ENCODE measurements at places on chromosomes 12 and 14.
A peak's percentile ranks its signal among the peaks of the same experiment; 100 is the strongest.

DNA sequence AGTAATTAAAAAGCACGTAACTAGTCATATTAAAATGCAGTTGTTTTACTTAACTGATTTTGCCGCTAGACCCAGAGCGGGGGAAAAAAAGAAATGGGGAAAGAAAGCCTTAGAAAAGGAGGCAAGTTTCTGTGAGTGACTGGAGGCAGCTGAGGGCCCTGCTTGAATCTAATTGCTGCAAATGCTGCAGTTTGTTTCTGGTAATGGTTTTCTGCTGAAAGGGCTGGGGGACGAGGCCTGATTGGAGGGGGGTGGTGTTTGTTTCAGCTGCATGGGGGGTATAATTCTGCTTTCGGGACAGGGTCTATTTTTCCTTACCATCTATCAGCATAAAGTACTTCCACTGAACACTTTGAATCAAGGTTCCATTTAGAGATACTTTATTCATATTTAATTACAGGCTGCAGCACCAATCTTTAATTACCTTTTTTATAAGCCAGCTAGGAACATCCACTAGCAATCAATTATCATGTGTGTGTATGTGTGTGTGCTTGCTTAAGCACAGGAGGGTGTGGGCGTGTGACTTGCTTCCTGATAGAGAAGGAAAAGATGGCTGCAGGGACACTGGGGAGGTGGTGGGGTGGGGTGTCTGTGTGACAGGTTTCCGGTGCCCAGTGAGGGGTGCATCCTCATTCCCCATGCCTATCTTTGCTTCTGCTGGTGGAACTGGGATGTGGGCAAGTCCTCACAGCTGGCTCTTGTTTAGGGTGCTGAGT is 83.4 kb downstream of the ADCK1 start:
- no peak for DNase-seq

DNA sequence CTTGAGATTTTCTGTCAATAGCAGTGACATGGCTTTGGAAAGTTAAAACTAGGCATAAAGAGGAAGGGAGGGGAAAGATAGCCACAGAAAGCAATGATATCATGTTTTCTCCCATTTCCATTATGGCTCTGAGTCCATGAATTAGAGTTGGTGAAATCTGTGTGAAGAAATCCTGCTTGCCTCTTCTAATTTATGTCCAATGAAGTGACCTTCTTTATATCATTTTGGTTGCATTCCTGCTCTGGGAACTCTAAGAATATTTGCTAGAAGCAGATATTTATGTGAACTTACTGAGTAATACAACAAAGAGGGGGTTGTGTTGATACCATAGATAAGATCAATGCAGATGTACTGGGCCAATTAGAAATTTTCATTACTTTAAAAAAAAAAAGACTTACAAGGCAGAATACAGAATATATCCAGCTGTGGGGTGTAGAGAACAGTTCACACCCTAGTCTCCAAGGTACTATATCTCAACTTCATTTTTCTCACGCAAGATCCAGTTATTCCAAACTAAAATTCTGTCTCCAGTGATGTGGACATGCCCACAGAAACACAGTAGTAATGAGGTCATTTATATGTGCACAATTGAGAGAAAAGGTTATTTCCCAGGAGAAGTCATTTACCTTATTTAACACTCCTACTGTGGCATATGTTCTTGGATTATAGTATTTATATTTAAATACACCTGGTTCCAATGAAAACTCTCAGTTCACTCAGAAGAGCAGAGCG is 51.5 kb upstream of the KCNJ8 start:
- DNase-seq: no peak

- DNase-seq: no peak
Observed at GRCh38 chr12:59886131-59886733, 290.4 kb downstream of the SLC16A7 start.

DNA sequence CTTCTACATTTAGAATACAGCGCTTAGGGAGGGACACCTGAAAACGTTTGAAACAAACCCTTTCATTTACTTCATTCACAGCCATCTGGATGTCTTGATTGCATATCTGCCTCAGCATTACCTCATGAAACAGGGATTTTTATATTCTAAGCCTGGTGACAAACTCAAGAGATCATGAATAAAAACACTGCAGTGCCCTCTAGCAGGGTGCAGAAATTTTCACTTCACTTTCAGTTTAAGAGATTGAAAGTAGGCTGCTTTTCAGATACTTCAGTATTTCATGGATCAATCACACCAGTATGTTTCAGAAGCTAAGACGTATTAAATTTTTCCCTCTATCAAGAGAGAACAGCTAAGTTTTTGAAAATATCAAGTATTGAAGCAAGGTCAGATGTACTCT is 467.8 kb downstream of the MDGA2 start:
- DNase-seq: no peak

DNA sequence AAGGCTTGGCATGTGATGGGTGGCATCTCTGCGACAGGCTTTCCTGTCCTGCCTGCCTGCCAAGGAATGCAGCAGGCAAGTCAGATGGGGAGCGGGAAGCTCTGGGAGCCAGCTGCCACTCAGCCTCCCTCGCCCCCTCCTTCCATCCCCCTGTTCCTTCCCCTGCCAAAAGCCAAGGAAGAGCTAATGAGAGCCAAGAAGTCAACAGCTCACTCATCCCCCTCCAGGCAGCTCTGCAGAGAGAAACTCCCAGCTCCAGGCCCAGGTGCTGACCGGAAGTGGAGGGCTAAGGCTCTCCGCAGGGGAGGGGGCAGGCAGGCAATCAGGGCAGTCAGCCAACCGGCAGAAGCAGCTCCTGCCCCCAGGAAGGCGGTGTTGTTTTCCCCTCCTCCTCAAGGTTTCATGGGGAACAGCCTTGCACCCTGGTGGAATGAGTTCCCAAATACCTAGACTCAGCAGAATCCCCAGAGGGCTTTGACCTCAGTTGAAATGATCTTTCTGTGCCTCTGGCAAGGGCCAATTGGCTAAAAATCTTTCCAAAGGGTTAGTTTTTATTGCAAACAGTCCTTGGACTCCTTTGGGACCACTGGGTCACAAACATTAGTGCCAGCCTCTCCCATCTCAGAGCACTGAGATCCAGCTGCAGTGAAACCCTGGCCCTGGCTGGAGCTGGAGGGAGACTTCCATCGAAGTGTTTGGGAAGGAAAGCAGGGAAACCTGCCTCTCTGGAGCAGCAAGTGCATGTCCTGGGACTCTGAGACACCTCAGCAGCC is 349.1 kb downstream of the DPF3 start:
- DNase-seq: no peak

DNA sequence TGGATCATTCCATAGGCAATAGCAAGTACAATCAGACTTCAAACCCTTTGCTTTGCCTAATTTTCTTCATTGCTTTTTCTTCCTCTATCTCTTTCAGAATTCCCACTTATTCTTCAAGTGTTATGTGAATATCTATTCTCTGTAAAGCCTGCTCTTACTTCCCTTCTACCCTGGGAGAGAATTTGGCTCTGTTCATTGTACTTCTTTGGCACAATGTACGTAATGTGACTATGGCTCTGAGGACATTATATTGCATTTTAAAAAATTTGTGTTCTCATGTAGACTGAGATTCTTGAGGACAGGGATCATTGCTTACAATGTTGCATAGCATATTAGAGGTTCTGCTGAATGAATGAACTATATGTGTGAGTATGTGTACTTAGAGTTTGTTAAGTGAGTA is 16.9 kb upstream of the PRICKLE1 start:
- no peak for DNase-seq

DNA sequence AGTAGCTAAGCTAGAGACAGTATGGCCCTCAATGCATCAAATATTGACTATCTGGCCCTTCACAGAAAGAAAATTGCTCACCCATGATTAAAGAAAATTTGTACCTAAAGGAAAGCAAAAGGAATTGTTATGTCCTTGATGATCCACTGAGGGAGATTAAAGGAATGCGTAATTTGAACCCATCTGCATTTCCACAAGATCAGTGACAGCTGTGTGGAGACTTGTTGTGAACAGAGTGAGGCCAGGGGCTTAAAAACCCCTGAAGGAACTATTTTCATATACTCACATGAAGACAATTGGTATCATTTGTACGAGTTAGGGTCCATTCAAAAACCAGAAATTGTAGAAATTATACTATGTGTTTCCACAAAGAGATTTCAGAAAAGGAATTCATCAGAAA is 1908.1 kb upstream of the SEL1L start:
- DNase-seq: no peak

DNA sequence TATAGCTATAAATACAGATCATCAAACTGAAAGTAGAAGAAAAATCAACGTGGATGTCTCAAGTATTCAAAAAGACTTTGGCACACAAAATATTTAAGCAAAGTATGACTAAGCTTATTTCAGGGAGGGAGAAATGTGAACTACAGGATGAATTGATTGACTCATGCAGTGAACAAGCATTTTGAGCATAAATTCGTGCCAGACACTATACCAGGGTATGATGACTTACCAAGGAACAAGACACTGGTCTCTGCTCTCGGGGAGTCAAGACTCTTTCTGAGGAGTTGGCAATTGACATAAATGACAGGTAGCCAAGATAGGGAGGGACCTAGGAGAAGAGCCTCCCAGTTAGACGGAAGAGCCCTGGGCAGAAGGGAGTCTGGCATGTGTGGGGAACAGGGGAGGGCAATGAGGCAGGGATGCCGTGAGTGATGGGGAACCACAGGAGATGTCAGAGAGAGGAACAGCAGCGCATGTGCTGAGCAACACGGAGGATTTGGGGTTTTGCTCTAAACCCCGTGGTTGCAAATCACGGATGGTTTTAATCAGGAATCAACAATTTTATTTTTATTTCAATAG is 115.2 kb downstream of the TMEM132D start:
- no peak for DNase-seq

DNA sequence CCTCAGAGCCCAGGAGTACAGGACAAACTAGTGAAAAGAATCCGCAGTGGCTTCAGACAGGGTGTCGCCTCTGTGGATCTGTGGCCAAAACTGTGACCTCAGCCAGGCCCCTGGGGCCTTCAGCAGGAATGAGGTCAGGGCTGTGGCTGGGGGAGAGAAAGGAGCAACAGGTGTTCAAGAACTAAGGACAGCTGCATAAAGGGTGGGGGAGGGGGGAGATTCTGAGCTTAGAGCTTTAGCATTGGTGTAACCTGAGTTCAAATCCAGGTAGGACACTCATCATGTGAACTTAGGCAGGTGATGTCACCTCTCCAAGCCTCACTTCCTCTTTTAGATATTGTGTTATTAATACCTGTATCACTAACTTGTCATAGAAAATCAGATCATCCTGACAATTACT is 40.9 kb upstream of the CORO1C start:
- no peak for DNase-seq

- no peak for DNase-seq
Observed at GRCh38 chr14:74380172-74380571, 31.9 kb downstream of the VRTN start.

- peak; percentile 94 for DNase-seq
Observed at GRCh38 chr12:49200919-49201594, 12.2 kb upstream of the TUBA1A start.

DNA sequence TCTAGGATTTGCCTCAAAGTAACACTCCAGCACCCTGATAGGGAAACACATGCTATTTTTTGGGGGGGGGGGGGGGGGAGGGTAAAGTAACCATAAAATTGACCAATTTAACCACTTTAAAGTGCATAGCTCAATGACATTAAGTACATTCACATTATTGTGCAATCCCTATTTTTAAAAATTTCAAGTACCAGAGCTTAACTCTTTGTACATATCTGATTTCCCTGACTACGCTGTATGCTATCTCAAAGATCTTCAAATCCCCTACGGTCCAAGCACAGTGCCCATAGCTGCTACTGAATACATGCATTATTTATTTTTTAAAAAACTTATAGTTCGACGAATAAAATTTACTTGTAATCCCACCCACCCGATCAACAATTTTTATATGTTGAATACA is 63.0 kb downstream of the BCL2L14 start:
- DNase-seq: no peak

- DNase-seq: no peak
Observed at GRCh38 chr12:104720339-104721038, 237.6 kb downstream of the SLC41A2 start.

DNA sequence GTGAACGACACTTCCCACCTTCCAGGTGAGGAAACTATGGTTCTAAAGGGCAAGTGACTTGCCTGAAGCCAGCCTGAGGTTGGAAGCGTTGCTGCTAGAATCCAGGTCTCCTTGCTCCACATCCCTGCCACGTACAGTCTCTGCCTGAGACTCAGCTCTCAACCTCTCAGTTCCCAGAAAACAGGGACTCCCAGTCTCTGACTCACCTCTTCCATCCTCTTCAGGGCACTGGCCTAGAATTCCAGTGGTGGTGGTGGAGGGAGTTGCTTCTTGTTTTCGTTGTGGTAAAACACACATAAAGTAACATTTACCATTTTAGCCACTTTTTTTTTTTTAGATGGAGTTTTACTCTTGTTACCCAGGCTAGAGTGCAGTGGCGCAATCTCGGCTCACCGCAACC is 7.3 kb downstream of the GPR68 start:
- DNase-seq: peak; percentile 46

DNA sequence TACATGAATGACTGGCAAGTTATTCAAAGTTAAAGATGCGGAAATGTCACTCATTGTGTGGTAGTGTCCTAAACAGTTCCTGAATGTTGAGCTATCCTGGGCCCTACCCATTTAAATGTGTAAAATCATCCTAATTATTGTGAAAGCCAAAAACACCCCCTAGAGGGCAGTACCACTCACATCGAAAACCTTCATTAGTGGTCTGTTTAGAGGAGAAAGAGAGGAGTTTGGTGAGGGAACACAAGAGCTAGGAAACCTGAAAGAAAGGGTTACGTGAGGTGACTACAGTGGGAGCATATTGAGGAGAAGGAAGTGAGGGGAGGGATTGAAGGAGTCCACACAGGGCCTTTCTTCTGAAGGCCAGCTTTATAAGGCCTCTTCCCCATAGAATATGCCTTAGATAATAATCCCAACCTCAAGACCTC is 2.5 kb upstream of the TEP1 start:
- DNase-seq: peak; percentile 72

GRCh38 chr12:8685051-8685450 is 12.7 kb upstream of the RIMKLB start:
- no peak for DNase-seq

GRCh38 chr12:102461501-102461900 is 18.9 kb downstream of the IGF1 start:
- no peak for DNase-seq

DNA sequence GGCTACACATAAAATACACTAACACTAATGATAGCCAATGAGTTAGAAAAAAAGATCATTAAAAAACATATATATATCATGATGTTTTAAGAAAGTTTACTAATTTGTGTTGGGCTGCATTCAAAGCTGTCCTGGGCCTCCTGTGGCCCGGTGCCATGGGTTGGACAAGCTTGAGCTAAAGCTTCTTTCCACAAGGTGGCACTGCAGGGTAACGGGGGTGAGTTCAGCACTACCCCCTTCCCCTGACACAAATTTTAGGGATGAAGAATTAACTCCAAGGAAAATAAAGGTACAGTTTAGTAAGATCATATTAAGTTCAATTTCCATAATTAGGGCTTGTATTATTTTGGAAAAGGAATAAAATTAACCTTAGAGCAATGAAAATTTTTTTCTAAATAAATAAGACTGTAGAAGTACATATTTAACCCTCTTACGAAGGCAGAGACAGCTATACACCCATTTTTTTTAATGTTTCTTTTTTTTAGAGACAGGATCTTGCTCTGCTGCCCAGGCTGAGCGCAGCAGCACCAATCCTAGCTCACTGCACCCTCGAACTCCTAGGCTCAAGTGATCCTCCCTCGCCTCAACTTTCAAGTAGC is 38.9 kb downstream of the PPP1R13B start:
- DNase-seq: peak; percentile 80

- peak; percentile 7 for DNase-seq
Observed at GRCh38 chr14:60485598-60486251, at the start of gene C14orf39. Gene C14orf39 (minus strand): TSS chr14:60486063. CDS start chr14:60485078, 985 bp downstream.

- peak; percentile 77 for DNase-seq
Observed at GRCh38 chr14:80491131-80491530, 279.8 kb upstream of the DIO2 start.
